ENCODE measurements at places on chromosomes 3 and 15.

DNA sequence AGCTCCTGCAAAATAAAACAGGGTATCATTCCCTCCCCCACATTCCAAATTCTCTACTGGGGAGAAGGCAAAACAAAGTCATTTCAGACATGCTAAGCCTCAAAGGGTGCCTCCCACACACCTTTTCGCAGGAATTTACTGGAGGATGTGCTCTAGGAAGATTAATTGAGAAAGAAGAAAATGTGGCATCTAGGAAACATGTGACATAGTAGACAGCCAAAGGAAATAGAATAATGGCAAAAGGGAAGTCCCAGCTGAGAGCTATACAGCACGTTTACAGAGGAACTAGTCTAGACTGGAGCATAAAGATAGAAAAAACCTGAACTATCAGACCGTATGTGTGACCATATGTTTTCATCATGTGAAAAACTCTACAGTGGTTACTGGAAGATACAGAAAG lies 58.8 kb upstream of the MELTF start:
- DNase-seq: no peak

DNA sequence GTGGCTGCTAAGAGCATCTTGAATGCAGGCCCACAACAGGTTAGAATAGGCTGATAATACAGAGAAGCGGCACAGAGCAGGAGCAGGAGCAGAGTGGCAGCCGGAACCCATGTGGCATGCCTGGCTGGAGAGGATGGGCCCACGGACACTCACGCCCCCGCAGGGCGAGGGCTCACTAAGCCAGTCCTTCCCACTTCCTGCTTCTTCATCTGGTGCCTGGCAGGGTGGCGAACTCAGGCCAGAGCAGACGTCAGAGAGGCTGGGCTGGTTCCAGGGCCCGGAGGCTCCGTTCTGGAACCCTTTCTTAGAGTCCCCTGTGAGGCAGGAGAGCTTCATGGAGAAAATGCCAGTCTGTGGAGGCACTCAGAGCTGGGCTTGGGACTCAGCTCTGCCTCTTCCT lies 195.1 kb downstream of the NTRK3 start:
- no peak for DNase-seq

DNA sequence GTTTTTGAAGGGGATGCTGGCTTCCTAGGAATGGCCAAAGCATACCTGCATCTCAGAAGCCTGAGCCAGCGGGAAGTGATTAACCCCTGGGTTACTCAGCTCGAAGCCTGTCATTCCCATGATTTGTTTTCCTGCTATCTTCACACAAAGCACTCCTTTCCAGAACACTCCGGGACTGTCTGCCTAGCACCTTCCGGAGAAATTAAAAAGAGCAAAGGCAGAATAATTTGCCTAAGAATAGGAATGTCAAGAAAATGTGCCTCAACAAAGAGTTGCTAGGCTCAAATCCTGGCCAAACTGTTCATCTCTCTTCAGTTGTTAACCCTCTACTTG lies 34.1 kb downstream of the TPM1 start:
- no peak for DNase-seq

GRCh38 chr3:18501679-18502343 lies 76.7 kb upstream of the SATB1 start:
- DNase-seq: no peak

DNA sequence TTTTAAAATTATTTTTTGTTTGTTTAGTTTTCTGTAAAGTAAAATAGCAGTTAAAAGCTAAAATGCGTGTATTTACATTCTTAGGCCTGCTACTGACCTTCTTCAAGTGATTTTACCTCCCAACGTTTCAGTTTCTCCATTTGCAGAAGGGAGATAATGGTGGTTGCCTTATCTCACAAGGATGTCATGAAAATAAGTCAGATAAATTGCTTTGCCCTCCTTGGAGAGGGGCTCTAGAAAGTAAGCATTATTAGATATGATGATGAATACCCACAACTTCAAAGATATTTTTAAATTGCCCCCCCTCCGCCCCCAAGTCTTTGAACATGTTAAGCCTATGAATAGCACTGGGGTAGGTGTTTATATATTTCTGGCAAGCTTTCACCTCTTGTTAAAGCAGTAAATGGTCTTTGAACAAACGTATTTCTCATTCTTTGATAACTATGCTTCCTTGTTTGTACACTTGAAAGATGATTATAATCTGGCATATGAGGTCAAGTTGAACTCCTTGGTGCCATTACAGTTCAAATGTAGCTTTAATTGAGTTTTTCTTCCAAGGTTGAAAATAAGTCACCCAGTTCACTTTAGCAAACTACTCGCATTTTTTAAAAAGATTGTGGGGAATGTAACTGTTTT lies 6.4 kb downstream of the TERC start:
- no peak for DNase-seq

GRCh38 chr15:88701561-88702095 lies 62.8 kb downstream of the ISG20 start:
- no peak for DNase-seq

- no peak for DNase-seq
Observed at GRCh38 chr3:190902292-190902691, 39.8 kb upstream of the GMNC start.
